Glutamatergic neuron (in vitro differentiated cells): ENCODE measurements at places on chromosomes 1 and 21.
A peak's percentile ranks its signal among the peaks of the same experiment; 100 is the strongest.

DNA sequence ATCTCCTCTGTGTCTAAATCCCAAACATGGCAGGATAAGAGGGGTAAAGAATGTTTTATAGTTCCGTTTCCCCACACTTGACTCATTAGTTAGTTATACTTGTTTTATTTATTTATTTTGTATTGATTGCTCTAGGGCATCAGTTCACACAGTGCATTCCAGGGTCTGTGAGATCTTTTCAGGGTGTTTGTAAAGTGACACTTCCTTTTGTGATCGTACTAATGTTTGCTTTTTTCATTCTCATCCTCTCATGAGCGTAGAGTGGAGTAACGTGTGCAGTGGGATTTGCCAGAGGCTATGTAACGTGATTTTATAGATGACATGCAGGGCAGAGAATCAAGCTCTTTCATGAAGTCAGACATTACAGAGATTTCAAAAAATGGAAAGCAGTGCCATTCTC is 103.2 kb downstream of the SCCPDH start:
- no peak overlapping the region for H3K4me3 ChIP-seq
- no peak for DNase-seq
- H3K27me3 ChIP-seq, result peaks cover 2% of the 10 kb centered on the region
- no peaks in the 10 kb centered on the region for H3K4me1 ChIP-seq

GRCh38 chr1:40316595-40317393 is at the start of gene COL9A2:
TSS of gene COL9A2 (minus strand) at chr1:40317286. CDS start at chr1:40317197, 89 bp downstream.
- H3K4me1 ChIP-seq, result peaks cover 5% of the 10 kb centered on the region
- H3K27me3 ChIP-seq, result peaks cover 18% of the 10 kb centered on the region
- peak; percentile 42 for DNase-seq
- peaks cover 5% of the 10 kb centered on the region for H3K36me3 ChIP-seq

DNA sequence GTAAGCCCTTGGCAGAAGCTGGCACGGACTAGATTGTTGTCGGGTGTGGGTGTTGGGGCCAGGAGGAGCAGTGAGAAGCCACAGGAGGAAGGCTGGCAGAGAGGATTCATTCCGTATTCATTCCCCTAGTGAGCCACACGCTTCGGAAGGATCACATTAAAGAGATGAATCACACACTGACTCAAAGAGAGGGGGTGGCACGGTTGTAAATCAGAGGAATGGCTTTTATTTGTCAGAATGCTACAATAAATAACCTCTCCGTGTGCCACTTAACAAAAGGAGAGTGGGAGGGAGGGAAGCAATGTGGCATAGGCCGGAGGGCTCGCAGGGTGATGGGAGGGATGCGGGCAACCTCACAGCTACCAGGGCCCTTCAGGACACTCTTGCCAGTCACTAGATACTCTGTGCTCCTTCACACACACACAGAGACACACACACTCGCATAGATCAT is 135.5 kb downstream of the HIVEP3 start:
- H3K36me3 ChIP-seq, result peaks cover 6% of the 10 kb centered on the region
- H3K27ac ChIP-seq, result no peak overlapping the region
- no peak overlapping the region for H3K4me3 ChIP-seq

DNA sequence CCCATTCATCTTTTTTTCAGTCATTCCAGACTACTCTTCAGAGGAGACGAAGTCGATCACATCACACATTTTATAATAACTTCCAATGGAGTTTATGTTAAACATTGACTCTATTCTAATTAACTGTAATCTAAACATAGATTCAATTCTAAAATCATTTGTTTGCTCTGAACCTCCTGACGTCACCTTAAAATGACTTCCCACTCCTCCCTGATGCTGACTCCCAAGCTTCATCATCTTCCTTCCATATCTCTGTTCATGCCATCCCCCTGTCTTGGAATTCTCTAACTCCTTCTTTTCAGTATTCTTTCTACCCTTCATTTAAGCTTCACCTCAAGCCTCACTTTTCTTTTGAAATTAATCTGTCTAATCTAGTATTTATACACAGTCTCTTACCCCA is 45.1 kb upstream of the PLPPR5 start:
- H3K4me3 ChIP-seq, result no peak overlapping the region
- no peak for DNase-seq
- no peaks in the 10 kb centered on the region for H3K27me3 ChIP-seq
- no peak overlapping the region for H3K27ac ChIP-seq
- H3K4me1 ChIP-seq, result no peaks in the 10 kb centered on the region
- no peaks in the 10 kb centered on the region for H3K36me3 ChIP-seq

- H3K27ac ChIP-seq, result no peak overlapping the region
- H3K36me3 ChIP-seq, result no peaks in the 10 kb centered on the region
- no peak overlapping the region for H3K4me3 ChIP-seq
- H3K27me3 ChIP-seq, result peaks cover 5% of the 10 kb centered on the region
Observed at GRCh38 chr1:201264072-201264471, 19.2 kb upstream of the PKP1 start.

- peaks cover 4% of the 10 kb centered on the region for H3K4me1 ChIP-seq
- no peak overlapping the region for H3K27ac ChIP-seq
- H3K36me3 ChIP-seq, result no peaks in the 10 kb centered on the region
- no peak overlapping the region for H3K4me3 ChIP-seq
Observed at GRCh38 chr1:40058097-40058452, 17.5 kb downstream of the CAP1 start.
